ENCODE measurements at places on chromosomes 16 and 17.

DNA sequence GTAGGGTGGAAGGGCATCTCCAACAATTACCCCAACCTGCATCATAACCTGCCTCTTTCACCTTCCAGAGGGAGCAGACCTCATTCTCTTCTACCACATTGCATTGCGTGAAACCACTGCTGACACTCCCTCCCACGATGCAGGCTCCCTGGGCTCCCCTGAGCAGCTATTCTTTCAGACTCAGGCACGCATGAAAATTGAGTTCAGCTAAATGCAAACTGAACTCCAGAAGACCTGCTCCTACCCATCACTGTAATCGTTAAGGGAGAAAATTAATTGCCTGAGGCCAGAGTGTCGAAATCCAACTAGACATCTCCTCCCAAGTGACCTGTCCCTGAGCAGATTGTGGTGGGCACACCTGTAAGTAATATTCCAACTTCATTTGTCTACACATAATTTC lies 186.0 kb downstream of the GRIN2A start:
- DNase-seq, result no peak

- DNase-seq, result no peak
Observed at GRCh38 chr16:6864671-6865070, 468.0 kb upstream of the RBFOX1 start.

DNA sequence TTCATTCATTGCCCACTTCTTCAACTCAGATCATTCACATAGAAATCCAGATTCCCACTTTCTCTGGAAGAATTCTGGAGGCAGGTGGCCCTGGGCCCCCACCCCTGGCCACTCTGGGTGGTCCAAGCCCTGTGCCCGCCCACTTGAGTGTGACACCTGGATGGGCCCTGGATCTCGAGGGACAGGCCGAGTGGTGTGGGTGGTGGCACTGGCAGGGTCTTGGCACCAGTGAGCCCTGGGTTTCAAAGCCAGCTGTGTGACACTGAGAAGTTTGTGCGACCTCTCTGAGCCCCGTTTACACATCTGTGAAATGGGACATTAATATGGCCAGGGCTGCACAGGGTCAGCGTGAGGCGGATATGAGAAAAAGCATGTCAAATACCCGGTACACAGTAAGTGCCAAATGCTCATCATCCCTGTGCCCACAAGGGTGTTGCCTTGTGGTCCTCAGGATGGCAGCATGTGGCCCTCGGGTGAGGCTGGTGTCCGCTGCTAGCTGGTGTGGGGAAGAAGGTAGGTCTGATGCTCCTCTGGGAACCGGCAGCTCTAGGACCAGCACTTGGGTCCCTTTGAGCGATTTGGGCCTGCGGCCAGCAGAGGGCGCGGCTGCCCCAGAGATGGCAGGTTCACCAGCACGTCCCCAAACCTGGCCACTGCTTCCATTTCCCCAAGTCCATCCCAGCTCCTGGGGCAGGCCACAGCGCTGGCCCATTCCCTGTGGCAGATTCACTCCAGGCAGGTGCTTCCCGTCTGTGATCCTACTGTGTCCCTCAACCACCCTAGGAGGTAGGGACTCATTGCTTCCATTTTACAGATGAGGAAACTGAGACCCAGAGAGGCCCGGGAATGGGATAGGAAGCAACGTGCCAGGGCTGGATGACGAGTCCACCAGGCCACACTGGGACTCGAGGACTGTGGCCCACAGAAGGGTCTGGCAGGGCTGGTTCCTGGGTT lies 3.6 kb downstream of the OSGIN1 start:
- peak; percentile 78 for DNase-seq

- DNase-seq, result no peak
Observed at GRCh38 chr16:77789085-77790008, 983 bp downstream of the VAT1L start.

DNA sequence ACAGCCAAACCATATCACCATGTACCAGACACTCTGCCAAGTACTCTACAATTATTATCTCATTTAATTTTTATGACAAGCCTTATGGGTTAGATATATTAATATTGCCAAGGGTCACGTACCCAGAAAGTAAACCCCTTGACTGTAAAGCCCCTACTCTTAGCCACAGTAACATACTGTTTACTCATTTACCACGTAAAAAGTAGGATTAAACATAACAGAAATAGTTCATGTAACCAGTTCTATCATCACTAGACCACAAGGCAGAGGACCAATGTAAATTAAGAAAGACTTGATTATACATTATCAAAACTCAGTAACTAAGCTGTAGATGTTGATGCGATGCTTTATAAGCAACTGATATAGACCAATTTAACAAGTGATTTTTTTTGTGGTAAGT lies 101.5 kb upstream of the CNTNAP4 start:
- DNase-seq, result no peak
